Left kidney (tissue), 8 donors: ENCODE measurements at places on chromosomes 11 and 22. TPM values are rescaled to one million over a fixed set of nuclear protein-coding genes. Genes with fewer than 3 reads are reported as not detected.

DNA sequence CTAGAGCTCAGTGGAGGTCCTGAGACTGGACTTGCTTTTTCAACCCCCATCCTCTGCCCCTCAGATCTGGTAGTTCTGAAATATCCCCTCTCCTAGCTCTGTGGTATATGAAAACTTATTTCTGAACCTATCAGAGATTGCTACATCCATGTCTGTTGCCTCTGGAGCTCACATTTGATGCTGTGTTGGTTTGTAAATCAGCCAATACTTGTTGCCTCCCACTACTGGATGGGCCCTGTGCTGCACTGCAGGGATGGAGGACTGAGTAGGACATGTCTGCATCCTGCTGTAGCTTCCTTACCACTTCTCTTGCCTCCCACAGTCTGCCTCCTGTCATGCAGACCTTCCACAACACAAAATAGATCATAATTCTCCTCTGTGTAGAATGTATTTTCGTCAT, 5.2 kb downstream of the OLFML1 start:
- DNase-seq = no peak

DNA sequence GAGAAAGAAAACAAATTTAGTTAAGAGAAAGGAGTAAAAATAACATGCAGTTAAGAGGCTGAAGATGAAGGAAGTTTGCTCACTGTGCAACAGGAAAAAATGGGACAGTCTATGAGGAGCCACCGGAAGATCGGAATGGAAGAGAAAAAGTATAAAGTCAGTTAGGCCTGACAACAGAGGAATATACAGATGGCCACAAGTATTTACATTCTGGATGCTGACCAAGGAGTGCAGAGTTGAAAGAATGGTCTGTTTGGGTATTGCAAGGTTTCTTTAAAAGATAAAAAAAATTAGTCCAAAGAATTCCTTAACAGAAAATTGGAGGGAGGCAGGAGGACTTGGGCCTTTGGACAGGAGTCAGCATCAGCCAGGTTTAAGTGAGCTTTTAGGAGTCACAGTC, 37.5 kb downstream of the RBFOX2 start:
- DNase-seq = no peak

DNA sequence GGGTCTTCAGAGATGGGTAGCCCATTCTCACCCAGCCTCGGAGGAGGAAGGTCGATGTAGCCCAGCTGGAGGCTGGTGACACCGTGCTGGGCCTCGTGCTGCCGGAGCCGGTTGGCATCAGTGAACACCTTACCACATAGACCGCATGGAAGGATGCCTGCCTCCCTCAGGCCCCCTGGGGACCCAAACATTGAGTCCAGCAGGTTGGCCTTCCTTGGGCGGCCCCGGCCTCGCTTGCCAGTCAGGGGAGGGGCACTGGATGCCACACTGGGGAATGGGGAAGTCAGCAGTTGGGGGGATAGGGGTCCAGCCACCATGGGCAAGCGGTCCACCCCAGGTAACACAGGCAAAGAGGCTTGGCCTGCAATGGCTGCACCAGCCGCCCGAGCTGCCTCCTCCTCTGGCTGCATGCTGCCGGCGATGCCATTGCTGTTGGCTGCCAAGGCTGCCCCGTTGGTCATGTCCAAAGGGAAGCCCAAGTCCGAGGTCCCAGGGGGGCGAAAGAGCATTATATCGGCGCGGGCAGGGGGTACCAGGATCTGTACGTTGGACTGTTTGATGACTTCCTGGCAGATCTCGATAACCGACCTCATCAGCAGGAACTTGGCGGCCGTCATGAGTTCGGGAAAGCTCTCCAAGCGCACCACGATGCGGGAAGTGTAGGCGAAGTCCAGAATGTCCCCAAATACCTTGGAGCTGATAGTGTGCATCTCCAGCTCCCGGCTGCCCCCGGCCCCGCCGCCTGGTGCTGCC, 1.4 kb downstream of the PATZ1 start:
- no peak for DNase-seq

- DNase-seq = no peak
These were observed 6.2 kb downstream of the CHST1 start for GRCh38 chr11:45659031-45659817.

GRCh38 chr22:46017166-46017565, 40.2 kb upstream of the WNT7B start:
- DNase-seq = no peak

Gene RAG2
- 0.52 TPM for polyA plus RNA-seq

Gene MFNG
- 9.7 TPM for polyA plus RNA-seq

Gene KDM2A
- polyA plus RNA-seq = 87.2 TPM
